ENCODE measurements at places on chromosomes 6 and 20.

DNA sequence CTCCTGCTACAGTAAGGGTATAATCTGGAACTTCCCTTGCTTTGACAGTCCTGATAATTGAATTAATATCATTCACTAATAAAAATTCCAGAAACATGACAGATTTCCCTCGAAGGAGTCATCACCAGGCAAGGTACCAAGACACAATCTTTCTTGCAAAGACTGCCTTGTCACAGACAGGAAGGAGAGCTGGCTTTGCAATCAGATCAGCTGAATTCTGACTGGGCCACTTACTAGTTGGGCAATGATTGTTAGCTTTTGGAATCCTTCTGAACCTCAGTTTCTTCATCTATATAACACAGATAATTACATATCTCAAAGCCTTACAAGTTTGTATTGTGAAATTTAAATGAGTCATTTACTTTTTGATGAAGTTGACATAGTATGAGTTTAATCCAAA, 344.2 kb downstream of the RFPL4B start:
- no peak for DNase-seq

DNA sequence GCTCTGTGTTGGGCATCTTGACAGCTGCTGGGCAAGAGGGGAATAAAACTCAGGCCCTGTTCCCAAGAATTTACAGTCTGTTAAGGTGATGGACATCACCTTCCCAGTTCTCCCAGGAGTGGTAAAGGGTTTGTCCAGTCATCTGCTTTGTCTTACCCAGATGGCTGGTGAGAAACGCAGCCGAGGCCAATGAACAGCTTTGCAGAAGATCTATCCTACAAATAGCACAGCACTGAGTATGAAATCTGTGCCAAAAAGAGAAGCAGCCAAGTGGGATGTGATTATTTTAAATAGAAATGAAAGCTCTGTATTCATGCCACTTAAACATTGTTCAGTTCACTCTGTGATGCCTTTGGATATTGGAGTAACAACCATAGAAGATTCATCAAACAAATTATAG, 132.7 kb upstream of the SLC22A16 start:
- no peak for DNase-seq

DNA sequence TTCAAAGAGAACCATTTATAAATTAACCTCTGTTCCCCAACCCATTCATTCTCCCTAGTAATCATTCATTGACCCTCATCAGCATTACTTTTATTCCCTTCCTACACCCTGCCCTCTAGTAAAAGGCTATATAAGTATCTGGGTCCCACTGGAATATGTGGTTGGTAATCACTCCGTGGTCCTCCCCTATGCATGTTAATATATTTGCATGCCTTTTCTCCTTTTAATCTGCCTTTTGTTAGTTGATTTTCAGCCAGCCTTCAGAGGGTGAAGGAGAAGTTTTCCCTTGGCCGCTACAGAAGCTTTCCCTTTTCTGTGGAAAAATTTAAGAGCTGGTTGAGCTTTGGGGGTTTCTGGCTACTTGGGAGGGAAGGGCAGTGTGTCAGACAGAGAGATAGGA, 585.6 kb downstream of the UTRN start:
- no peak for DNase-seq

- DNase-seq, result no peak
Observed at GRCh38 chr20:57896563-57896962, 186.7 kb upstream of the PMEPA1 start.
